Stimulated activated CD4-positive, alpha-beta T cell treated with anti-CD3 and anti-CD28 coated beads, Interleukin-1b, Interleukin-23, amount 100 ng/mL, for 4 hours (primary cell): ENCODE measurements at places on chromosomes 6 and 20.

DNA sequence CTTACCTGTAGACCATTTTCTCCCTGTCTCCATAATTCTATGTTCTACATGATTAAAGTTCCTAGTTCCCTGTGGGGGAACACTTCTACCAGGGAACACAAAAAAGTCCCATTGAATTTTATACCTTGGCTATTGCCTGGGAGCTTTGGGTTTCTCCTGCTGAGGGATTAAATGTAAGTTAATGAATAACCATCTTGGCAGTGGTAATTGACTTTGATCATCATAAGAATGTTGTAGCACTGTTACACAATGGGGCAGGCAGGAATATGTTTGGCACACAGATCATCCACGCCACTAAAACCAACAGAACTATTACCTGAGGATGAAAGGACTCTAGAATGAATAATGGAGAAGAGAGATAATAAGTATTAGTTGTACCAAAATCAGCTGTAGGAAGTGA lies 1106.2 kb upstream of the GJE1 start:
- no peak for DNase-seq

- no peak for DNase-seq
Observed at GRCh38 chr6:129212081-129212480, 329.1 kb downstream of the LAMA2 start.

- no peak for DNase-seq
Observed at GRCh38 chr20:45576995-45577394, 2.1 kb downstream of the WFDC8 start.

DNA sequence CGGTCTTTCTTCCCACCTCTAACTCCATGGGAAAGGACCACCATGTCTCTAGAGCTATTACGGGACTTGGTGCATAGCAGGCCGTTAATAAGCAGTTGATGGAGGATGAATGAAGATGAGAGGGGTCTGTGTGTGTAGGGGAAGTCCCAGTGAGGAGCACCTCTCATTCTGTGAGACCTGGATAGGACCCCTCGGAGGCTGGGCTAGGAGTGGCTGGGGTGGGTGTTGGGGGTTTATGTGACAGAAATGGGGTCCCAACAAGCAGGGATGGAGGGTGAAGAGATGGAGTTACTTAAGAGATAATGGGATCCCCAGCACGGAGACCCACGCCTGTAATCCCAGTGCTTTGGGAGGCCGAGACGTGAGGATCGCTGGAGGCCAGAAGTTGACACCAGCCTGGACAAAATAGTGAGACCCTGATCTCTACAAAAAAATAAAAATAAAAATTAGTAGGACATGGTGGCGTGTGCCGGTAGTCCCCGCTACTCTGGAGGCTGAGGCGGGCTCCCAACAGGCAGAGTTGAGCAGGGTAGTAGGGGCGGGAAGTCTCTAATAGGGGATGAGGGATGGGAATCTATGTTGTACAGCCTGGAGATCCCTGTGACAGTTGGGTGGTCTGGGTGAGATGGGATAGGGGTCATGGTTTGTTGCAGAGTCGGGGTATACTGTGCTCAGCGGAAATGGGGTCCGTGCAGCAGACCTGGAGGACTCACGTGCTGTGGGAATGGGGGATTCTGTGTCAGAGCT lies 677 bp upstream of the ZNF341 start:
- no peak for DNase-seq

DNA sequence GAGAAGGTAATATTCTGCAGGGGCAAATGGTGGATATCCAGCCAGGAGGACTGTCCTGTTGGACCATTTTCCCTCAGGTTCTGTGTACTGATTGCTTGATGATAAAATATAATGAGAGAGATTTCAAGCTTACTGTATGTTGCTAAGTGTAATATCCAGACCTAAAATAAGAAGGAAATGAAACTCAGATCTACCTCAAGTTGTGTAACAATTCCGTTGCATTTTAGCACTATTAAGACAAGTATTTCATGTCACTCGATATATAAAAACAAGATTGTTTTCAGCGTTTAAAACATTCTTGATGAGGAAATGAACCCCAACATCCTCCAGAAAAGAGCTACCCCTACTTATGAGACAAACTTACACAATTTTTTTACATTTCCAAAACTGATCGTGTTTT lies 57.2 kb downstream of the RGS17 start:
- no peak for DNase-seq

- no peak for DNase-seq
Observed at GRCh38 chr6:160581406-160581805, 82.7 kb downstream of the LPA start.

- DNase-seq = no peak
Observed at GRCh38 chr20:32987044-32987825, 17.0 kb downstream of the SUN5 start.

- no peak for DNase-seq
Observed at GRCh38 chr6:126377594-126378153, 37.8 kb downstream of the CENPW start.

GRCh38 chr6:51411496-51412125 lies 592.9 kb downstream of the TFAP2B start:
- no peak for DNase-seq

DNA sequence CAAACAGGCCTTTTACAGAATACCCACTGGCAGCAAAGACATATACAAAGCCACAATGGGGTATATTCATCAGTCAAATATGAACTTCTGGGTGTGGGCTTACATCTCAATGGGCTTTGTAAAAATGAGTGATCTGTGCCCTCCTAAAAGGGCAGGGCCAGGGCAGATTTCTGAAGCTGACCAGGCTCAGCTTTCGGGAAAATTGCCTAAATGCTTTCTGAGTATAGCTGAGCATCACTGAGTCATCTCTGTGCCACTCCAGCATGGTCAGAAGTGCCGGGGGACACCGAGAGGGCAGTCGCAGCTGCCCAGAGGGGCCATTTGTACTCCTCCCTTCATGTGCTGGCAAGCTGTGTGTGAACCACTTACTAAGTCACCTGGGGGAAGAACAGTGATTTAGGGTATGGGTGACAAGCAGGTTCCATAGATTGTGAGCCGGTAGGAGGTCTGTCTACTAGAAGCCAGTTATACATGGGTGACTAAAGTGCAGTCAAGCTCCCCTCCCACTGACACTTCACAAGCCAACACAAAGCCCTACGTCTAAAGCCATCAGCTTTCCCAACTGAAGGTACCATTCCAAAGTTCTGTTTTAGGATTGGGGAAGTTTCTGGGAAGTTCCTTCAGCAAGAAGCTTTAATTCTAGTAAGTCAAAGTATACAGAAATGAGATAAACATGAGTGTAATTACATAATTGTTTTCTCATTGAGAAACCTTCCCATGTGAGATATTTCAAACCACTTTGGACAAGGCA lies 147.6 kb upstream of the TAB2 start:
- no peak for DNase-seq
